ENCODE measurements at places on chromosomes 6 and 20. TPM values are rescaled to one million over a fixed set of nuclear protein-coding genes. Genes with fewer than 3 reads are reported as not detected.

SRSF3 gene
- 477 TPM for total RNA-seq

SERINC3 gene
- 48.8 TPM for total RNA-seq

CST5 gene
- total RNA-seq, result not detected

TRIM40 gene
- total RNA-seq, result not detected

HLA-G gene
- not detected for total RNA-seq

DNA sequence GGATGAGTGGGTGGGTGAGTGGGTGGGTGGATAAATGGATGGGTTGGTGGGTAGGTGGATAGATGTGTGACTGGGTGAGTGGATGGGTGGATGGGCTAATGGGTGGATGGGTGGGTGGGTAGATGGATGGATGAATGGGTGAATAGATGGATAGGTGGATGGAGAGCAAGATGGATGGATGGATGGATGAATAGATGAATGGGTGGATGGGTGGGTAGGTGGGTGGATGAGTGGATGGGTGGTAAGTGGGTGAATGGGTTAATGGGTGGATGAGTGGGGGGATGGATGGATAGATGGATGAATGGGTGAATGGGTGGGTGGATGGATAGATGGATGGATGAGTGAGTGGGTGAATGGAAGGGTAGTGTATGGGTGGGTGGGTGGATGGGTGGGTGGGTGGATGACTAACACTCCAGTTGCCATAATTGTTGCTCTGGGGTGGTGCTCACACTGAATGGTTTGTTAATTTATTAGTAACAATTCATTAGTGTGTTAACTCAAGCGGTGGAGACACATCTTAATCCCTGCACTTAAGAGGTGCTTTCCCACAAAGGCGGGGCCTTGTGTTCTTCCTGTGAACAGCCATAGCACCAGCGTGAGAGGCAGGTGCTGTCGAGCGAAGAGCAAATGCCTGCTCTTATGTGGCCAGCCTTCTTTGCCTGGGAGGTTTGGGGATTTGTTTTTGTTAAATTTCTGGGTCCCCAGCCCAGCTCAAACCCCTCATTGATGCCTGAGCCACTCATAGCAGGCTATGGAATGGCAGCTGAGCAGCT lies 4.9 kb upstream of the APCDD1L start:
- no peak for DNase-seq

- DNase-seq, result no peak
Observed at GRCh38 chr6:131688286-131688685, 12.9 kb downstream of the OR2A4 start.

- no peak for DNase-seq
Observed at GRCh38 chr6:12012038-12012557, at the start of gene HIVEP1. Gene HIVEP1 (plus strand): TSS chr6:12012312. CDS start chr6:12015629, 3,317 bp downstream.

DNA sequence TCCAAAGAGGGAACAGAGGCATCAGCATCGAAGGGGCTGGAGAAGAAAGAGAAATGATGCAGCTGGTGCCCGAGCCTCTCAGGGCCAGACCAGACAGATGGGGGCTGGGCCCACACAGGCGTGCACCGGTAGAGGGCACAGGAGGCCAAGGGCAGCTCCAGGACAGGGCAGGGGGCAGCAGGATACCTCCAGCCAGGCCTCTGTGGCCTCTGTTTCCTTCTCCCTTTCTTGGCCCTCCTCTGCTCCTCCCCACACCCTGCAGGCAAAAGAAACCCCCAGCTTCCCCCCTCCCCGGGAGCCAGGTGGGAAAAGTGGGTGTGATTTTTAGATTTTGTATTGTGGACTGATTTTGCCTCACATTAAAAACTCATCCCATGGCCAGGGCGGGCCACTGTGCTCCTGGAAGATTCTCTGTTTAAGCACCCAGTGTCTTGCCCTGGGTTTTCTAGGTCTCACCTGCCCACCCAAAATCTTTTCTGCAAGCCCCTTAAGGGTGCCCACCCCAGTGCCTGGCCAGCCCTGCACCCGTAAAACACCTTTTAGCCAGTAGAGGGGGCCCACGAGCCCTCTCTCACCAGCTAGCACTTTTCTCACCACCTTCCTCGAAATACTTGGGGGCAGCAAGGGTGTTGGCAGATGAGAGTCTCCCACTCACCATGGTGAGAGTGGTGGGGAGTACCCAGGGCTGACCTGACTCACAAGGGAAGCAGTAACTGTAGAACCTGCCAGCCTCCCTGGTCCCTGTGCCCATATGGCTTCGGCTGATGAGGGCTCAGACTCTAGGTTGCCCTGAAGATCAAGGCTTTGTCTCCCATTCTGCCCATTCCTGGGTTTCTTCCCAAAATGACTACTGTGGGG lies 35.7 kb upstream of the ID1 start:
- peak; percentile 65 for DNase-seq

- no peak for DNase-seq
Observed at GRCh38 chr20:54063992-54064676, 6.3 kb downstream of the BCAS1 start.

DNA sequence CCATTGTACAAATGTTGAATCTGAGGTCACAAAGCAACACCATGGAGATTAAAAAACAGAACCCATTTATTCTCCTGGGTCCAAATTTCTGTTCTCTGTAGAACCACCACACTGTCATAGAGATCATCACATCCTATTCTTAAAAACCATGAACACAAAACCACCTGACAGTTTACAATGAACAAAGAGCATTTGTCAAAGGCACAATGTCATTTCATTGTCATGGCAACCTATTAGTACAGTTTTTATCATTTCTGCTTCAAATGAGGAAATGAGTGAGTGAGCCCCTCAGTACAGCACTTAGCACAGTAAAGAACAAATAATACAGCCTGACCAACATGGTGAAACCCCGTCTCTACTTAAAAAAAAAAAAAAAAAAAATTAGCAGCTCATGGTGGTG lies 23.1 kb upstream of the LAMP5 start:
- DNase-seq, result no peak

DNA sequence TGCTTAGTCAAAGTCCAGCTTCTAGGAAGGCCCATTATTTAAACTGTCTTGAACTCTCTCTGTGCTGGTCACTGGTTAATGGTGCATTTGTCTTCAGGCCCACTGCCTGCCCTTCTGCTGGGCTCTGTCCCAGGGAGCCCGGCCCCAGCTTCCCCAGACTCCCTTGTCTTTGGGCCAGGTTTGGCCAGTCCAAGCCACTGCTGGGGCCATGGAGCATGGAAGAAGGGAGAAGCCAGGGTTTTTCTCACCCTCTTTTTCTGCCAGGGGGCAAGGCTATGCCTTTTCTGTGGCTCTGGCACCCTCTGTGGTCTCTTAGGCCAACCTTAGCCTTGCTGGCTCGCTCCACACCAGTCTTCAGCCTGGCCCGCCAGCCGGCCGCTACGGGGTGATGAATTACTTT lies 390.0 kb upstream of the SULF2 start:
- no peak for DNase-seq

DNA sequence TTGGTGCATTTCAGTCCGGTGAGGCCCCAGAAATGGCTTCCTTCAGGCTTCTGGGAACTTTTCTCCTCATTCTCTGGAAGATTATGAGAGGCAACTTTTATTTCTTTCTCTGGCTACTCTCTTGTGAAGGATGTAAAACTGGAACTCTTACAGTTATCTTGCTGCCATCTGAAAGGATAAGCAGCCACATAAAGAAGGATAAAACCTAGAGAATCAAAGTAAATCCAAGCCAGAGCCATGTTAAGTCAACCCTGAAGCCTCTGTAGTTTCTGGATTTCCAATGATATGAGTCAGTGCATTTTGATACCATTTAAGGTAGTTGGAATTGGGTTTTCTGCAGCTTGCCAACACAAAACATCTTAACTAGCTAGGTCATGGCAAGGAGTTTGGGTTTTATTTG lies 123.6 kb downstream of the MEI4 start:
- no peak for DNase-seq

DNA sequence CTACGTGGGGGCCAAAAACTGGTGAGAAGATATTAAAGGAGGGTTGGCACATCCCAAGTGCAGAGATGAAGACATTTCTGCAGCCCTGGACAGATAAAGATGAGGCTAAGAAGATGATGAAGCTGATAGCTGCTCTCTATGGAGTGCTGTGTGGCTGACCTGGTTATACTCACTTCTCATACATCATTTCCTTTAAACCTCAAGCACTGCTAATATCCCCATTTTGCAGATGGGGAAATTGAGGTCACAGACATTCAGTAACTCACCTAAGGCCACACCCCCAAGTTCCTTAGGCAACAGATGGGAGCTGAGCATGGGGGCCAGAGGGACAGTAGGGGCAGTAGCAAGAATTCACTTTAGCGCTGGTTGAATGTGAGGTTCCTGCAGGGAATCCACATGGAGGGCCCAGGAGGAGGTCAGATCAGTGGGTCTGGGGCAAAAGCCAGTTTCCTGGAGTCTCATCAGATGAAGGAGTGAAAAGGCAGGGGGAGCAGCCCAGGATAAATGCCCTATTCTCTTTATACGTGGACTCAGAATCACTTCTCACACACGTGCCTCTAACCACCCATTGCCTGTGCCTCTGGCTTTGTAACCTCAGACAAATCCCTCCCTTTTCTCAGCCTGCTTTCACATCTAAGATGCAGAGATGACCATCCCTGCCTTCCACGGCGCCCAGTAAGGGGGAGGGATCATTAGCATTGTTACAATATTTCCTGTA lies 125.8 kb downstream of the NFATC2 start:
- DNase-seq, result no peak

DNA sequence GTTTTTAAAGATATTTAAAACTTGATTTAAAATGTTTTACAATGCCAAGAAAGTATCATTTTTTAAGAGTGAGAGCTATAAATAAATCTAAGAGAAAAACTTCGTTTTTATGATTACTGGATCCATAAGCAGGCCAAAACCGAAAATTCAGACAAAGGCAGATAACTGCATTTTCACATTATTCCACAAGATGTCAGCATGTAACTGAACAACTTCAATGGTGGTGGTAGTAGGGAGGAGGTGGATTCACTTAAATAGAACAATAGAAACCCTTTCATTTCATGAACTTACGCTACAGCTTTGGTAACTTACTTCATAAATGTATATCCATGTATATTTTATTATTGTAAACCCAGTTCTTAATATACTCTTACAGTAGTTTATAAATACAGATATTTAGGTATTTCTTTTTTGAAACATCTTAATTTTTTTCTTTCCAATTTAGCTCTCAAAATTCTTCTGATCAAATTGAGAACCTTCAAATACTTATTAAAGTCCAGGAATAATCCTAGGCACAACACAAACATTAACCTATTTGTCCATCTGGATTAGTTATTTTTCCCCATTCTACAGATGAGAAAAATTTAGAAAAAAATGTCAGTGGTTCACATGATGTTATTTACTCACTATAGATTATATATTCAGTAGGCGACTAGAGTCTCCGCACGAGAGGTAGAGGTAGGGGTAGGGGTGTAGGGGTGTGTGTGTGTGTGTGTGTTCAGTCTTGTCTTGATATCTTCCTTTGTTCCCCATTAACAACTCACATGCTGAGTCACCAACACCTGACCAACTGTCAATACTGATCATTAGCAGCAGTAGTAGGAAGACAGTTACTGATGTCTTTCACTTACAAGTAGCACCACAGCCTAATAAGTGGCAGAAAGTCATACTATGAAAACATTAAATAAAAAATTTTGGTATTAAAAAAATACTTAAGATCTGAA lies 111.5 kb downstream of the ARHGAP18 start:
- DNase-seq, result peak; percentile 75

DNA sequence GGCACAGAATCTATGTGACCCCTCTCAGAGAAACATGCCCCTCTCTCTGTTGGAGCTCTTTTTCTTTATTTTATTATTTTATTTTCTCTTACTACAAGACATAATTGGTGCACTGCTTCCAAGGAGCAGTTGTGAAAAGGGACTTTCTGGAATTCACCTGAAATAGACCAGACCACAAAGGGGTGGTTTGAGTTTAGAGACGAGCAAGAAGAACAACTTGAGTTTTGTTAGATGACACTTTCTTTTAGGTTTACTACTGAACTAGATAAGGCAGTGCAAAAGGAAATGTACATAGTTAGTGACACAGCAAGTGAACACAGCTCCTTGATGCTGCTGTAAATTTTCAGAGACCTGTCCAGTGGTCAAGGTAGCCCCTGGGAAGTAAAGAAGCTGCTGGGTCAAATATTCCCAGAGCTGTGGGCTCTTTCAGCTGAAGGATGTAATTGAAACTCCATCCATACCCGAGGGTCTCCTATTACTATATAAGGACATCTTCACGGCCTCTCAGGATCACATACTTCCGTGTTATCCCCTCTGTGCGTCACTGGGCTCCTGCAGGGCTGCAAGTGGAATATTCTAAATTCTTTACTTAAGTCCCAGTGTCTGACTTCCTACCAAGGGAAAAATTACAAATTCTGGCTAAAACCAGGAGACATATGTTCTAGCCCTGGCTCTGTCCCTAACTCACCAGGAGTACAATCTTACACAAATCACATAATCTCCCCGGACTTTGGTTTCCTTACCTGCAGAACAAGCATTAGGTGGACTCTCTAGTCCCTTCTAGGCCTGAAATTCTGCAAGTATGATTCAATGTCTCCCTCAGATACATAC lies 69.1 kb upstream of the ADTRP start:
- DNase-seq, result no peak

DNA sequence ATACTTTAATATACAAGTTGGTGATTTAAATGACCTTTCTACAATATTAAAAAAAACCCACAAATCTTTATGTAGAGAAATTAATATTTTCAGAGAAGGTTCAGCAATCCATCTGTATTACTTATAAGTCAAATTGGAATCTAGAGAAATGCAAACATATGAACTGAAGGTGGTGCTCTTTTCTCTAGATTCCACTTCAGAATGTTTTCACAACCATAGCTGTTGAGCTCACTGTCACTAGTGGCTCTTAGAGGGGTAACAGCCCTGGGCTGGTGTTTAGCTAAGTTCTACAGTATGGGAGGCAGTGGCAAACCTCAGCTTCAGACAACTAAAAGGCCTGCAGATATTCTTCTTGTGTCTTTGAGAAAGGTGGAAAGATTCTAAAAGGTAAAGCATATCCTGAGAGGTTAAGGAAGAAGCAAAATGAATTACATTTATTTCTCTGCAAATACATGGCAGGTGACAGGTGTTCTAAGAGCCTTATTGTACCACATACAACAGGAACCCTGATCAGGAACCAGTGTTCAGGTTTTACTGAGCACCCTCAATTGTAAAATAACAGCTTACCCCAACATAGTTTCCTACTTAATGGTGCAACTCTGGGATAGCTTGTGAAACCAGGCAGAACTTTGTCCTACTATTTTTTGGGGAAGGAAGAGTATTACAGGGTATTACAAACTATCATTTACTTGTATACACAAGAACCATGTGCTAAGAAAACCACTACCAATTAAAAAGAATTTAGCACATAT lies 56.6 kb upstream of the SAMHD1 start:
- no peak for DNase-seq

DNA sequence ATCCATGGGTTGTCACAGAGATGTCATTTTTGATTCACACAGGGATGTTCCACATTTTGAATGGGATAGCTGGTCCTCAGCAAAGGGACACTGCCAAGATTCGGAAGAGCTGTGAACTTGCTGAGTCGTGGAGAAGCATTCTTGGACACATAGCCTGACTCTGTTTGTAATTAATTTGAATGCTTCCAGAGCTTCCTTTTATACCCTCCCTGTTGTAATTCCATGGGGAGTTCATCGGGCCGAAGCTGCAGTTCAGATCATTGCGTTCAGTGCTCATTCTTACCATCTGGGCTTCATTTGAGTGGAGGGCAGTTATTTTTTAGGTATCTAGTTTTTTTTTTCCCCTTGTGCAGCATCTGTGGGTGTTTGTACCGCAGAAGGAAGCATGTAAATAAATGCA lies 126.5 kb downstream of the SLC24A3 start:
- no peak for DNase-seq

Data from K562 (cell line).